ENCODE measurements at places on chromosomes 1 and 21.

GRCh38 chr1:166489670-166490436, 323.1 kb upstream of the FAM78B start:
- DNase-seq: no peak

GRCh38 chr1:200108659-200109058, 81.1 kb downstream of the NR5A2 start:
- no peak for DNase-seq

GRCh38 chr1:91803123-91803522, 82.8 kb downstream of the TGFBR3 start:
- no peak for DNase-seq

- no peak for DNase-seq
Measured at GRCh38 chr1:15029786-15030185, 123.8 kb upstream of the TMEM51 start.

DNA sequence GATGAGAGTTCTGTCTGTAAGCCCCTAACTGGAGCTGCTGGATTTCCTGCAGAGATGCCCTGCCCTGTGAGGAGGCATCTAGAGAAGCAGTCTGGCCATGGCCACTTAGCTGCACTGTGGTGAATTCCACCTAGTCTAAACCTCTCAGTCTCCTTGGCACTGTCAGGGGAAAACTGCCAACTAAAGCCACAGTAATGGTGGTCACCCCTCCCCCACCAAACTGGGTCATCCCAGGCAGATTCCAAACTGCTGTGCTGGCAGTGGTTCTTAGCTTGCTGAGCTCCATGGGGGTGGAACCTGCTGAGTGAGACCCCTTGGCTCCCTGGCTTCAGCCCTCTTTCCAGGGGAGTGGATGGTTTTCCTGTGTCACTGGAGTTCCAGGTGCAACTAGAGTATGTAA, 740.6 kb downstream of the RWDD3 start:
- no peak for DNase-seq
